ENCODE measurements at places on chromosomes 3 and 15.

DNA sequence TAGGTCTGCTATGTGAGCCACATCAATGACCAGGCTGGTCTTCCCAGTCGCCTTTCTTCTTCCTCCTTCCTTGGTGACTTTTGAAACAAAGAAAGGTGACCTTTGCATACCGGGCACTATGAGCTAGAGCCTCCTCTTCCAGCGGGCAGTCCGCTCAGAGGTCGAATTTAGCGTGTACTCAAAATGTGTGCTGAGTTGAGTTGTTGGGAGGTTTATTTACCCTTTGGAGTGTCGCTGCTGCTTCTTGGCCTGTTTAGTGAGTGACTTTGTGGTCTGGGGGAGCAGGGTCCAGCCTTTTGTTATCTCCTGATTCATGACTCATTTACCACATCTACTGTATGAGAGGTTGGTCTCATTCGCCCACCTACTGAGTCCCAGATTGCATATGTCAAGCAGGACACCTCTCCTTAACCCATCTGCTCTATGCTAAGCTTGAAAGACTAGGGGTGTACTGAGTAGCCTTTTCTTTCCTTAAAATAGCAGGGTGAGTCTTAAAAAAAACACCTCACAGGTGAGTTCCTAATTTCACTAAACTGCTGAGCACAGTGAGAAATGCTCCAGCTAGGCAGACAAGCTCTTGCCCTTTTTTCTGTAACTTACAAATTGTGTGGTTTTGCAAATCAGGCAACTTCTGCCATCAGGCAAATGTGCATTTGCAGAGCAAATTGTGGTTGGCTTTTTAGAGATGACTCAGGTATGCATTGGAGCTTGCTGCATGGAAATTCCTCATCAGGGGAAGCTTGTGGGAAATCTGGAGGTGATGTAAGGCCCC is 3.2 kb upstream of the SIAH2 start:
- DNase-seq: no peak

GRCh38 chr3:141368062-141368924 is at the start of gene ZBTB38:
ZBTB38 (plus strand) TSS chr3:141368504; CDS start chr3:141442389, 73,885 bp downstream.
- DNase-seq: no peak

DNA sequence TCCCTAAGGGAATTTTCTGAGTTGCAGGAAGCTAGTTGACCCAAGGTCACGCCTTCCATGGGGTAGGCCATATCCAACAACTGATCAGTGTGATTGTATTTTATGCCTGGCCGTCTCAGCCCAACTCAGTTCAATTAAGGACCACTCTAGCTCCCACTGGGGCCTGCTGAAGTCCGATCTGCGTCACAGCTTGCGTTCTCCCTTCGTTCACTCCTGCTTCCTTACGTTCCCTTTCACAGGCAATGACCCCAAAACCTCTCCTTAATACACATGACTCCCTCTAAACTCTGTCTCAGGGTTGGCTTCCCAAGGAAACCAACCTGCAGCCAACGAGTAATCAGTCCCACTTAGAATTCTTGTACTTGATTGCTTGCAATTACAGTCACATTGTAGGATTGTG is 428.0 kb downstream of the RBMS3 start:
- DNase-seq: no peak

- no peak for DNase-seq
Measured at GRCh38 chr15:50594311-50594710, 47.8 kb upstream of the USP50 start.

DNA sequence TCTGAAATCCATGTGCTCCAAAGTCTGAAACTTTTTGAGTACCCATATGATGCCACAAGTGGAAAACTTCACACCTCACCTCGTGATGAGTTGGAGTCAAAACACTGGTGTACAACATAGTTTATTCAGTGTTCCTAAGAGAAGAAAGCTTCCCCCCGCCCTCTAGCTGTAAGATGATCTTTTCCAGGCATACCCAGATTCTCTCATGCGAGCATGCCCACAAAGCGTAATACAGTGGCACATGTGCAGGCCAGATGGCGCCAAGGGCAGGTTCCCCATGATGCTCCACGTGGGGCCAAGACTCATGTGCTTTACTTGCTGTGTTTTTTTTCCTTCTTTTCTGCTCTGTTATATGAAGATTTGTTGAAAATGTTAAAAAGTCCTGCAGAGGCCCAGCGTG is 104.9 kb upstream of the LRRFIP2 start:
- DNase-seq: no peak
